Cerebellum (tissue), 4 donors: ENCODE measurements at places on chromosomes 7 and 10.

GRCh38 chr10:28089467-28089866 lies 90.6 kb upstream of the ODAD2 start:
- no peak for DNase-seq

DNA sequence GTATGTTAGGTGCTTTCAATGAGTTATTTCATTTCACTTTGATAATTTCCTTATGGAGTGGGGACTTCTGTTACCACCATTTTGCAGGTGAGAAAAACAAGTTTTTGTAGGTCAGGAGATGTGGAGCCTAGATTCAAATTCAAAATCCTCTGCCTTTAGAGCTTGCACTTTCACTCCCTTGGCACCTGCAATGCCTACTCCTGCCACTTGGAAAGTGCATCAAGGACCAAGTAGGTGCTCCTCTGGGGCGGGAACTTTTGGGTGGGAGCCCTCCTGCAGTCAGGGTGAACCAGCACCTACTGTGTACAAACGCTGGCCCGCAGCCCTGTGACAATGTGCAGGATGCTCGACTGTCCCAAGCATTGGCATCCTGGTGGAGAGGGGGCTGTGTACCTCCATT lies 199.0 kb downstream of the EMX2 start:
- DNase-seq = no peak

- DNase-seq = peak; percentile 95
Measured at GRCh38 chr7:107169120-107170050, 582 bp downstream of the HBP1 start.

GRCh38 chr7:117076426-117076943 lies 123.2 kb downstream of the ST7 start:
- DNase-seq = no peak

- peak; percentile 47 for DNase-seq
Measured at GRCh38 chr7:70614237-70615045, 517.5 kb upstream of the GALNT17 start.

DNA sequence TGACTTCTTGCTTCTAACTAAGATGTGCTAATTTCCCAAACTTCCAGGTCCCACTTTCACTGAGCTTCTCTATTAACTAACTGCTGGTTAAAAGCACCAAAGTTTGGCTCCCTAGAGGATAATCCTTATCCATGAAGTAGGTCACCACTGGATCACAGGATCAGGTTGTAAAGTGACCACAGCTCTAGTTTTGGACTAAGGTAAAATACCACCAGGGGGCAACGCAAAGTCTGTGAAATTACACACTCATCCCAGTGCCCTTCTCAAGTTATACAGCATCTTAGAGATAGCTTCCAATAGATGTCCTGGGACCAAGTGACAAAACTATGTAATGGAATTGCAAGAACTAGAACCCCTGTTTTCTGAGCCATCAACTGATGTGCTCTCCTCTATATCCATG lies 116.4 kb upstream of the ASAH2 start:
- no peak for DNase-seq

GRCh38 chr10:33952692-33953360 lies 618.4 kb upstream of the NRP1 start:
- DNase-seq = no peak

DNA sequence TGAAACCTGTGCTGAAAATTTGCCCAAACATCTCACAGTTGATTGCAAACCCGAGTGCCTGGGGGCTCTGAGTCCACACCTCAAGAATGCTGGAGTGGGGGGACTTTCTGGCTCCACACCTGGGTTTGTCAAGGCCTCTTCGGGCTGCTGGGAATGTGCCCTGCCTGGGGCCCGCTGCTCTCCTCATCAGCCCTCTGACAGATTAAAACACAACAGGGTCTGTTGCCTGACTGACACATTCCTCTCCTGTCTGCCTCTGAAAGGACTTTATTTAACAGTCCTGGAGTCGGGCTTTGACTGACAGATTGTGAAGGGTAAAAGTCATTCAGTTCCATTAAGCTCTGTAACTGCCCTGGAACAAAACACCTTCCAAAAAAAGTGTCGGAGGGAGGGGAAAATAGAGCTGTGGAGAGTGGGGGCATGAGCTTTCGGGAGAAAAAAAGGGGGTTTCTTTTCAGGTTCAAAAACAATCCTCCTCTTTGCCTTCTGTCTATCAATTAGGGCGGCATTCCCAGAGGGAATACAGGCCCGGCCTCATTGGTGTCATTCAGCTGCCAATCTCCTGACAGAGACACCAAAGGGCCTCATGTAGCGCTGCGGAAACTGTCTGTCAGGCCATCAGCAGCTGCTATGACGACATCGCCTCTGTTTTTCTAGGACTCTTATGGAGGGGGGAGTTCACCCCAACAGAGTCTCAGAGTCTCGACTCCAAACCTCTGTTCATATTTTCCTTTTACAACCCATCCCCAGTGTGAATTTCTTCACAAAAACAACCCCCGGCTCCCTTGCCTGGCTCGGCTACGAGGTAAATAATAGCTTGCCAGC lies 398.8 kb upstream of the NFE2L3 start:
- DNase-seq = no peak

DNA sequence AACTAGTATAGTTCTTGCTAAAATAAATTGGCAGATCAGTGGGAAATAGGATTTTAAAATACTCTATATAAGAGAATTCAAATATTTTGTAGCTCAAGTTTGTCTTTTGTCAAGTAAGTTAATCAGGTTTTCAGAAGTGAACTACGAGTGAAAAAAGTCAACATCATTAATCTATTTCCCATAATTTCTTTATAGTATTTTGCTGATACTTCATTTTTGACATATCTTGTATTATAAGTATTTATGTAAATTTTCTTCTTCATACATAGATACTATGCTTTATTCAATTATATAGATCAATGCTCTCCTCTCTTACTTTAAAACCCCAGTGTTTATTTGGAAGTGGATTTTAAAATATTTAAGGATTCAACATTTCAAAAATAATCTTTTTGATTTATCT lies 360.7 kb downstream of the THSD7A start:
- DNase-seq = no peak

- DNase-seq = no peak
Measured at GRCh38 chr10:30959836-30960210, 71.8 kb downstream of the ZNF438 start.

GRCh38 chr10:75283671-75284470 lies 48.1 kb upstream of the COMTD1 start:
- no peak for DNase-seq

DNA sequence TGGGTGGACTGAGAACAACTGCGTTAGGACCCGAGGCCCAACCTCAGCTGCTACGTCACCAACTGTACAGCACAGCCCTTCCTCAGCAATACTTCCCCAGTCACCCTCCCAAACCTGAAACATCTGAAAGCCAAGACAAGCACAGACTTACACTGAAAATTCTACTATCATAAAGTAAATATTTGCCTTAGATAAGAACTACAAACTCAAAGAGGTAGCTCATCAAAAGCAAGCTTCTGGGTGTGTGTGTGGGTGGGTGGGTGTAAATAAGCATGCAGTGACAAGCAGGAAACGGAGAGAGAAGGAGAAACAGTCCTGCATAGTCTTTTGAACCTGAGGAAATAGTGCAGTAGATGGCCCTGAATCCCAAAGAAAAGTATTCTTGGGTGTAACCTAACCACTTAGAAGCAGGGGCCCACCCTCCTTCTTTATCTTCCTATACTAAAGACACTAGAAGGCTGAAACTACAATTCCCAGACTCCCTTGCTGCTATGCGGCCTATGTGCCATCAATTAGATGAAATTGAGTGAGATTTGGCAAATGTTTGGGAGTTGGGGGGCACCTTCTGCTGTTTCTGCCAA lies 18.7 kb downstream of the SLC25A13 start:
- DNase-seq = no peak

DNA sequence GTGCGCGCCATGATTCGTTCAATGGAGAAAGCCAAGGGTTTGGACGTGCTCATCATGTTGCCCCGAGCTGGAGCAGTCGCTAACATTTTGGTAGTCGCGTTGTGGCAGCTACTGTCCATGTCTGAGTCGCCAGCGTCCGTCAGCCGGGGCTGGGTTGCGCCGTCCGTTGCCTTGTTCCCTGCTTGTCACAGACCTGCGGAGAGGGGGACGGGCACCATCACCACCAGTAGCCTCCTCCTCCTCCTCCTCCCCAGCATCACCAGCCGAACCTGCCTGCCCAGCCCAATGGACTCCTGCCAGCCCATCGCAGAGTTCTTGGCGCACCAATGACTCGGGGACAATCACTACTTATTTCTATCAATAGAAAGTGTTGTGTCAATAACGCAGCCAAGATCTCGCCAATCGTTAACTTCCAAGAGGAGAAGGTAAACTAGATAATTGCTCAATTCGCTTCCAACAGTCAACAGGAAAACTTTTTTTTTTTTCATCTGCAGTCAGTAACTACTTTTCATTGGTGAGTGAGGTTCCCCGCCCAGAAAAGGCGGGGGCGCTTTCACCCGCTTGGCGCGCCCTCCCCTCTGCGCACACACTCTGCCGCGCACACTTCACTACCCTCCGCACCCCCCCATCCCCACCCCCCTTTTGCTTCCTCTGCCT lies at the start of gene FEZF1:
Gene FEZF1, minus strand, starts transcription at position 432 of the 657 bp plus-strand sequence. Its CDS starts 313 bp downstream, at position 119.
- DNase-seq = no peak

DNA sequence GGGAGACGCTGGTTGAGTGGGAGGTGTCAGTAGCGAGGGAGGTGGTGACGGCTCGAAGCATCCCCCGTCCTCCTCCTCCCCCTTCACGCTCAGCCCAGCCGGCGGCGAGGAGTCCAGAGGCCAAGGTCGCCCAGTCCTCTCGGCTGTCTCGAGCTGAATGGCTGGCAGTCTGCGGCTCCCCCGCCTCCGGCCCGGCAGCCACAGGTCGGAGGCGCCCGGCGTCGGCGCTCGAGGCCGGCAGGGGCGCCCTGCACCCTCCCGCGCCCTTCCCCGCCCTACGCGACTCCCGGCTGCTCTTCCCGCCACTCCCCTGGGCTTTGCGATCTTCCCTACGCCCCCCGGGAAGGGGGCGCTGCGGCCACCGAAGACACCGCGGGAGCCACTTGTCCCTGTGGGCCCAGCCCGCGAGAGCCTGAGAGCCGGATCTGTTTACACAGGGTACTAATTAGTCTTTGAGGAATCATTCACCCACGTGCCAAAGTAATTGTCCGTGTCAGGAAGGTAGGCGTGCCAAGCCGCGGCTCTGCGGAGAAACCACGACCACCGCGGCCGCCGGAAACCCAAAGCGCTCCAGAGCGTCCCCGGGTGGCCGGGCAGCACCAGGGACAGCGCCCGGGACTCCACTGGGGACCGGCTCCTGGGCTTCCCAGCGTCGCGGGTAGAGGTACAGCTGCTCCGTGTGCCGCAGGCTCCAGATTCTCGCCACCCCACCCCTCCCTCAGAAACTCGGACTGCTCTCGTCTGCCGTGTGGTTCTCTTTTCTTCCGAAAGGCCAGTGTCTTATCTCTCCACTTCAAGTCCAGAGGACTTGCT lies at the start of gene NXPH1:
Gene NXPH1, plus strand, starts transcription at position 133 of the 813 bp plus-strand sequence.
- DNase-seq = peak; percentile 19

DNA sequence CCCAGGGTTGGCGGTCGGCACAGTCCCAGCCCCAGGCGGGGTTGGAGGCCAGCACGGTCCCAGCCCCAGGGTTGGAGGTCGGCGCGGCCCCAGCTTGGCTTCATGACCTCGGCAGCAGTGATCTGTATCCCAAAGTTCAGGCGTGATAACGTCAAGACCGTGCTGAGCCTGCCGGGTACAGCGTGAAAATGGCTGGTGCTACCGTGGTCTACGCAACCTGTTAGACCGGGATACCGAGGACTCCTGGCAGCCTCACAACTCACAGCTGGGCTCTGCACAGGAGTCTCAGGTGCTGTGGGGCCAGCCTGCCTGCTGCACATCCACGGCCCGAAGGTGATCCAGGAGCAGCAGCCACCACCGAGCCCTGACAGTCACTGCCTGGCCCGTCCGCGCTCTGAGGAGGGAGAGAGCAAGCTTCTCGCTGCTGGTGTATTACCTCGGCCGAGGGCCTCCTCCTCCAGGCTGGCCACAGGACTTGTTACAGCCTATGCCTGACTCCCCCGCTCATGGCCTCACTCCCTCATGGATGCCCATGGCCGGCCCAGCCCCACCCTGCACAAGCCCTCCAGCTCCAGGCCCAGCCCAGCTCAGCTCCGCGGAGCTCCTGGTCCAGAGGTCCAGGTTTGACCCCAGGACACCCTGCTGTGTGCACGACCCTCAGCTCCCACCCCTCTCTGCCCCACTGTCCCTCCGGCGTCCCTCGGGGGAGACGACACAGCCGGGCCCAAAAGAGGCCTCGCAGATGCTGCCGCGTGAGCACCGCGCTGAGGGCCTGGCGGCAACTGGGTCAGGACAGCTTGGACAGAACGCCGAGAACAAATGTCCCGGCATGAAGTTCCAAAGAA lies 156.0 kb downstream of the ELFN1 start:
- no peak for DNase-seq

GRCh38 chr7:130853503-130854279 lies 119.7 kb upstream of the KLF14 start:
- DNase-seq = no peak

DNA sequence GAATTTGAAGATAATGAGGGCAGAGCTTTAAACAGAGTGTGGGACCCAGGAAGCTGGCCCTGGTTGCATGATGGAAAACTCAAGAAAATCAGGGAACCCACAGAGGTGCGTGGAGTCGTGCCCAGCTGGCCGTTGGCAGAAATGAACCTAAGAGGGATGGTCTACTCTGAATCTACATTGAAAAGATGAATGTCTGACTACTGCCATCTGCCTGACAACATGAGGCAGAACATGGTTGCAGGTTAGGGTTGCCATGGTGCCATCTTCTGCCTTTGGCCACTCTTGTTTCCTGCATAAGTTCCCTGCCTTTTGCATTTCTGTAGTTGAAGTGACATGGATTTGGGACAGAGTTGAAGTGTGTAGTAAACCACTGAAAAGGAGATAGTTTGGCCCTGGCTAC lies 138.5 kb upstream of the COBL start:
- no peak for DNase-seq
